Activated naive CD4-positive, alpha-beta T cell treated with Interleukin-2 at 50 U/mL for 16 hours (primary cell): ENCODE measurements at places on chromosomes 3 and 15.

DNA sequence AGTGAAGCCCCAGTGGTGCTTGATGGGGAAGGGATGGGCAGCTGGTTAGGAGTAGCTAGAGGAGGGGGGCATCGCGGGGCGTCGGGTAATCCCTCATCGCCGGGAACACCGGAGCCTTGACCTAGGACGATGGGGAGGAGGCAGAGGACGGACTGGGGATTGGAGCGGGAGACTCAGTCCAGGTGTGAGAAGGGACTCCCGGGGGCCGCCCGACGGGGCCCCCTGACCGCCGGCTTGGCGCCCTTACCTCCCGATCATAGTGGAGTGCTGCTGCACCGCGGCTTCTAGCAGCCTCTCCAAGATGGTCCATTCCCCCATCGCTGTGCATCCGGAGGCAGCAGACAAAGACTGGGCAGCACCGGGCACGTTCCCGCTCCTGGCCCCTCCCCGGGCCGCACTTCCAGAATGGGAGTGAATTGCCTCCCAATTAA is 612 bp downstream of the GJD2 start:
- DNase-seq: no peak

DNA sequence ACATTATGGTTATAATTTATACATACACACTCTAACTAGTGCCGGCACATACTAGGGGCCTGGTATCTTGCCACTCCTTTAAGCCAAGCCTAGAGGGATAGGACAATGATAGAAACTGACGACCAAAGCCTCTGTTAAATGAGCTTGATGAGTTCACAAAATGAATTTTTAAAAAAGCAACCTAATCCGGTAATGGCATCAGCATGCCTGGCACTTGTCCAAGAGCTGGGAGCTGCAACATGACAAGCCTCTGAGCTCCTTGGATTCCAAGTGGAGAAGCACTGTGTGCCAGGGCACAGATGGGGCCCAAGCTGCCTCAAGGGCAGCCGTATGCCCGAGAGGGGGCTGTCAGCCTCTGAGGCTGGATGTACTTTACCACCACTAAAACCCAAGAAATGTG is 9.7 kb downstream of the ETV5 start:
- no peak for DNase-seq

- no peak for DNase-seq
These were observed 123.8 kb upstream of the C15orf61 start for GRCh38 chr15:67397139-67397538.

- no peak for DNase-seq
These were observed 32.0 kb downstream of the ATG7 start for GRCh38 chr3:11304175-11304574.

DNA sequence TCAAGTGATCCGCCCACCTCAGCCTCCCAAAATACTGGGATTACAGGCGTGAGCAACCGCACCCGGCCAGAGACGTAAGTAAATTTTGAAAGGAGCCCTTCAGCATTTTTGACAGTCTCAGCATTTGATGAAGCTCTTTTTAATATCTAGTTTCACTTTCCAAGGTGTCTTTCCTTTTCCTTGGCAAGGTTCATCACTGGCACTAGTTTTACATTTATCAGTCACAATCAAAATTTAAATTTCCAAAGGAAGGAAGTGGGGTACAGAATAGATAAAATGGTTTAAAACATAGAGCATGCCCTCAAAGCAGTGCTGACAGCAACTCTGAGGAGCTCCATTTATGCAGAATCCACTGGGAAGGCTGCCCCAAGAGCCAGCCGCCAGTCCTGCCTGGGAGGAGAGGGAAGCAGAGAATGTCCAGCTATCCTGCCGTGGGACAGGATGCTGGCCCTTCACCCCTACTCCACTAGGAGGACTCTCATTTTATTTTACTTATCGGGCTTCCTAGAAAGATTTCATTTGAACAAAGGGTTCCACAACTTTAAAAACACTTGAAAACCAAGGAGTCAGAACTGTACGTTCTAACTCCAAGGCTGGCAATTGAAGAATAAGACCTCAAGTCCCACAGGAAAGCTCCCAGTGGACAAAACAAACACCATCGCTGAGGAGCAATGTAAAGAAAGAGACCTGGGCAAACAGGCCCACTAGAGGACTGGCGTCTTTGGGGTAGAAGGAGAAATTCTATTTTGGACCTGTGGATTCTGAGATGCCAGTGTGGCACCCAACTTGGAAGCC is 9.9 kb downstream of the SFMBT1 start:
- no peak for DNase-seq

GRCh38 chr15:78178064-78178463 is 28.9 kb downstream of the IDH3A start:
- no peak for DNase-seq
